AML-193 (cell line): ENCODE measurements at places on chromosomes 2 and 18.

- DNase-seq, result no peak
Measured at GRCh38 chr2:44055664-44056063, 59.9 kb upstream of the LRPPRC start.

DNA sequence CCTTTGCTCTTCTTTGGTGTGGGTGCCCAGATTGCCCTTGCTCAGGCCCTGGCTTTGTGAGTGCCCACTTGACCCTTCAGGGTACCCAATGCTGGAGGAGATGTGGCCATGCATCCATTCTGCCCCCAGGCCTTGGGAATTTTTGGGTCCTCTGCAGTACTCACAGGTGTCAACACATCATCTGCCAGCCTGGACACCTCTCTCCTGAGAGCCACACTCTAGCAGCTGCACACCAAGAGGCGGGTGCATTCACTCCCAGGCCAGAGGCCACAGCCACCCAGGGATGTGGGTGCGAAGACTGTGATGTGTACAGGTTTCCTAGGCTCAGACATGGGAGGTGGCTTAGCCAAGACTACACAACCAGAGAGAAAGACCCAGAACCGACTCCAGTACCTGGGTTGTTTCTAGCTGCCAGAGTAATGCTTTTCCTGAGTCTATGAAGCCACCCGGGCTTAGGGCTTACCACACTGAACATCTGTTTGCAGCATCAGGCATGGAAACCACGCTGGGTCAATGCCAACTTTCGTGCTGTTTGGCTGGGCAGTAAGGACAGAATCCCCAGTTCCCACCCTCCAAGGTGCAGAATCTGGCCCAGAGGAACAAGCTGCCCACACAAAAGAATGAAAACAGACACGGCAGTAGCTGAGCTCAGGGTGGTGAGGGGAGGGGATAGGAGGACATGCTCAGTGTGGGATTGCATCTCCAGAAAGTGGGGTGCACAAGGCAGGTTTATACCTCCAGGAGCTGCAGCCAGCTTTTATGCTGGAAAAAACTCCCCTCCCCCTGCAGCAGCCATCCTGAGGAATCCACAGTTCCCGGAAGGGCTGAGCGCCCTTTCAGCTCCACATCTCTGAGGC, 40.1 kb downstream of the KCNF1 start:
- DNase-seq, result no peak

DNA sequence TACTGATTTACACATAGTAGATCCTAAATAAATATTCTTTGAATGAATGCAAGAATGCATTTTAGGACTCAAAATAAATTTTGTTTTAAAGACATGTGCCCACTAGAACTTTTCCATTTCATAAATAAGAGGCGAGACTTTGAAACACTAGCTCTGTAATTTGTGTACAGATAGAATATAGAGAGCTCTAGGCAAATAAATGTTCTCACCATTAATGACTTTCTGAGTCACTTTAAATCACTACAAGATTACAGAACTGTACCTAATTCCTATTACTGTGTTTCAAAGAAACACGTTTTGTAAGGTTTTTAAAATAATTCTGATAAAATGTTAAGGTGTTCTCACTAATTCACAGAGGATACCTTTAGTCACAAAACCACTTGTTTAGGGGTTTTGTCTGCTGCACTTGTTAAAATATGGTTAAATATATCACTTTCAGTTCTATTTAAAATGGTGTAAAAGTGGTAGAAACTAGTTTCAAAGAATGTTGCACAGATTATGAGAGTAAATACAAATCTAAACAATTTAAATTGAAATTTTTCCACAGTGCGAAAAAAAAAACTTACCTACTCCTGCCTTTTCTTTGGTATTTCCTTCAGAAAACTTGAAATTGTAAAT, 158.7 kb upstream of the ZC3H15 start:
- no peak for DNase-seq

DNA sequence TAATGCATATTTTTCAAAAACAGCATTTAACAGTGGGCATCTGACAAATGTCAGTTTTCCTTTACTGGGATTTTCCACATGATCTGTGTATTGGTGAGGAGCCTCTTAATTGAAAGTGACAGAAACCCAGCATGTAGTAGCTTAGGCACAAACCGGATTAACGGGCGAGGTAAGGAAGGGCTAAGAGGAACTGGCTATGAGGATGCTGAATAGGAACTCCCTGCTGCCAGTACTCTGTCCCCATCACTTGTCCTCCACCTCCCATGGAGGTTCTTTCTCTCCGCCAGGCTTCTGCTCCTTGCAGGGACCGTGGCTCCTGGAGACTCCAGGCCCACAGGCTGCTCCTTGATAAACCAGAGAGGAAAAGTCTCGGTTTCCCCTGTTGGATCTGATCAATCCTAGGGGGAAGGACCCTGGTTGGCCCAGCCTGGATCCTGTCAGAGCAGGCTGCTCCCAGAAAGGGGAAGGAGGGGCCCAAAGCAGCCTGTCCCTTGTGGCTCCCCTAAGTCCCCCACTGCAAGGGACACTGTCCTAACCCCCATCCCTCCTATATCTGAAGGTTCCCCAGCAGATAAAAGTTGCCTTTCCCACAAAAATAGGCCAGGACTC, 10.3 kb downstream of the TEX44 start:
- no peak for DNase-seq

GRCh38 chr2:234463626-234464290, 33.1 kb downstream of the ARL4C start:
- no peak for DNase-seq

- no peak for DNase-seq
Measured at GRCh38 chr2:239119346-239120126, 271.7 kb downstream of the TWIST2 start.

DNA sequence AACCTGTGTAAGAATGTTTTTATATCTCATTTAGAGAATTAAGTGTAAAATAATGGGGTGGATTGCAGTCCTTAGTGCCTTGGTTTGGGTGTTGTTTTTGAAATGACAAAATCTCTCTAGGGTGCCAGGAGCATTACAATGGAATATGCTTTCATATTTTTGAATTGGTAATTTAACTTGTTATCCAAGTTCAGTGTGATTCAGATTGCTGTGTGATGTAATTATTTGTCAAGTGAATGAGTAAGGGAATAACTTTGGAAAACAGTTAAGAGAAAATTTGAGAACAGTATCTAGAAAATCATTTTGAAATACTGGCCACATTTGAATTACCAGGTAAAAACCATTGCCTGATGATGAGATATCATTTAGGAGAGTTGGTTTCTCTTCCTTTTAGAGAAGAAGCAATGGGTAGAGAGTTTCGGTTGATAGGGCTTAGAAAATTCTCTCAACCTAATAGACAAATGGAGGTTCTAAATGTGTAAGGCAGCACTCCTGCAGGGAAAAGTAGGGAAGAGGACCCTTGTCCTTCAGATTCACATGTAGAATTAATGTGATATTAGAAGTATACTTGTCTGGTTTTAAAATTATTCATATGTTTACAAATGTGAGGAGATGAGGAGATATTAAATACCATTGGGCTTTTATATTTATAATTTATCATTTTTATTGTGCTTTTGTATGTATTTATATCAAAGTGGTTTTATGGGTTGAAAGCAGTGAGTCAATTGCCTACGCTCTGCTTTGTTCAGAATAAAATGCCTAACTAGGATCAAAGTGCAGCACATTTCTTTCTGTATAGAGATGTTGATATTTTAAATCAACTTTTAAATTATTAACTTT, 124.8 kb downstream of the PHLPP1 start:
- DNase-seq, result no peak

- no peak for DNase-seq
Measured at GRCh38 chr2:74183878-74184277, 5.2 kb upstream of the MOB1A start.

- DNase-seq, result no peak
Measured at GRCh38 chr2:235543128-235543750, 49.4 kb downstream of the AGAP1 start.

DNA sequence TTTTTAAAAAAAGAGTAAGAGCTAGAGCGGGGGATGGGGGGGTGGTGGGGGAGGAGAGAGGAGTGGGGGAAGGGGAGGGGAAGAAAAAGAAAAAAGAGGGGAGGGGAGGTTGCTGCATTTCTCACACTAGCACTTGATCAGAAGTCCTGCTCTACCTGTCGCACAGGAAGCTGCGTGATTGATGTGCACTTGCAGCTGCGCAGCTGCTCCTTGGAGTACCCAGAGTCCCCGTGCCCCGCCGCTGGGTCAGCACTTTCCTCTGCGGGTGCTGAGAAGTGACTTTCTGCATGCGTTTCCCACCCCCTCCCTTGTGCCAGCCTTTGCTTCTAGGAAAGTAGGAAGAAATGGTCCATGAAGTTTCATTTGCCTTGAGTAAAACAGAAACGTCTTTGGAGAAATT, 297.3 kb downstream of the ETAA1 start:
- no peak for DNase-seq

- no peak for DNase-seq
Measured at GRCh38 chr18:78794071-78794430, 185.6 kb upstream of the SALL3 start.
